Hepatocyte (in vitro differentiated cells): ENCODE measurements at places on chromosomes 2 and 18. TPM values are rescaled to one million over a fixed set of nuclear protein-coding genes. Genes with fewer than 3 reads are reported as not detected.

- DNase-seq: no peak
These were observed 834.4 kb upstream of the DDX18 start for GRCh38 chr2:116979916-116980764.

AOX1 gene
- total RNA-seq: 7.4 and 7.7 TPM in 2 replicates

- DNase-seq: peak; percentile 13
These were observed 2108.8 kb upstream of the PIK3C3 start for GRCh38 chr18:39846265-39846664.

DNA sequence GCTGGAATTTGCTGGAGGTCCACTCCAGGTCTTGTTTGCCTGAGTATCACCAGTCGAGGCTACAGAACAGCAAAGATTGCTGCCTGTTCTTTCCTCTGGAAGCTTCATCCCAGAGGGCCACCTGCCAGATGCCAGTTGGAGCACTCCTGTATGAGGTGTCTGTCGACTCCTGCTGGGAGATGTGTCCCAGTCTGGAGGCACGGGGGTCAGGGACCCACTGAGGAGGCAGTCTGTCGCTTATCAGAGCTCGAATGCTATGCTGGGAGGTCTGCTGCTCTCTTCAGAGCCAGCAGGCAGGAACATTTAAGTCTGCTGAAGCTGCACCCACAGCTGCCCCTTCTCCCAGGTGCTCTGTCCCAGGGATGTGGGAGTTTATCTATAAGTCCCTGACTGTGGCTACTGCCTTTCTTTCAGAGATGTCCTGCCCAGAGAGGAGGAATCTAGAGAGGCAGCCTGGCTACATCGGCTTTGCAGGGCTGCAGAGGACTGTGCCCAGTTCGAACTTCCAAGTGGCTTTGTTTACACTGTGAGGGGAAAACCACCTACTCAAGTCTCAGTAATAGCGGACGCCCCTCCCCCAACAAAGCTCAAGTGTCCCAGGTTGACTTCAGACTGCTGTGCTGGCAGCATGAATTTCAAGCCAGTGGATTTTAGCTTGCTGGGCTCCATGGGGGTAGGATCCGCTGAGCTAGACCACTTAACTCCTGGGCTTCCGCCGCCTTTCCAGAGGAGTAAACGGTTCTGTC lies 301.1 kb downstream of the ERBB4 start:
- DNase-seq: peak; percentile 17

DNA sequence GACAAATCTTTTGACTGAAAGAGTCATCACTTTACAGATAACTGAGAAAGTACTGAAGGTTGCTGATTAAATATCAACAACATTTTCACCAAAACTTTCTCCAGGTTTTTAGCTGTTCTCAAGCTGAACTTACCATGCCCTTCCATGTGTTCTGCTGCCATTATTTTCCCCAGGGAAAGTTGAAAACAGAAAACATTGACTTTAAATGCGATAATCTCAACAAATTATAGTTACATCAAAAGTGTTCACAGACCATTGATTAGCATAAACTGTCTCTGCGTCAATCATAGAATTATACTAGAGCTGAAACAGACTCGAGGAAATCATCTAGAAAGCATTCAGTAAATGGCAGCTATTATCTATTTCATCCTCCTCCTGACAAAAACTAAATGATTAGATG lies 51.4 kb downstream of the TRAPPC8 start:
- no peak for DNase-seq

DNA sequence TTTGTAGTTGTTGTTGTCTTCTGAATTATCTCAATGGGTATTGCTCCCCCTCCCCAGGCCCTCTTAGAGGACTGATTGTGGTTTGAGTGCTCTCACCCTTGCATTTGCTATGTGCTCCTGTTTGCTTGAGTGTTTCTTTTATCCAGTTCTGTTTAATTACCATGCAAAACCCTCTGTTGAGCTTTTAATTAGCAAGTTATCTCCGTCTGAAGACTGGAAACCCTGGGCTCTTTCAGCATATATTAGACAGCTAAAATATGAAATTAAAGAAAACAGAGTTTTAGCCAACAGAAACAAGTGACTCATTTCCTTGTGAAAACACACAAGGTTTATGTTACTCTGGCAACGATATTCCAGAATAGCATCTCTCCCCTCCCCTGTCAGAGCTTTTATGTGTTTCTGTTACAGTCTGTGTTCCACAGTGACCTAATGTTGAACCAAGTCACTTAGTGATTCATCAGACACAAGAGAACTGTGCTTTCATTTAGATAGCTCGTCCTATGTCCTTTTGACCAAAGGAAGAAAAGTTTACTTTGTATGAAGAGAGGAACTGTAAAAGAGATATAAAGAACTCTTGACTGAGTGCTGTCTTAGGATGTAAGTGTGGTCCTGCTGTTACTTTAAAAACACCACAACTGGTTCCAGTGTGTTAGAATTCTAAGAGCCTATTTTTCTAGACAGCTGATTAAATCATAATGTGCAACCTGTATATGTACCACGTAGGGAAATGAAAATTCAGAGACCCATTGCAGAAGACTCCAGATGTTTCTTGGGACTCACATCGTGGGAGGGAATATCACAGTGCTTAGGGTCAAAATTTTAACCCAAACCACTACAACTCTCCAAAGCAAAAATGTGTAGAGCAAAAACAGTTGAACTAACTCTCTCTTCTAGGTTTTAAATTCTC lies 172.8 kb upstream of the RBMS1 start:
- DNase-seq: peak; percentile 80

DNA sequence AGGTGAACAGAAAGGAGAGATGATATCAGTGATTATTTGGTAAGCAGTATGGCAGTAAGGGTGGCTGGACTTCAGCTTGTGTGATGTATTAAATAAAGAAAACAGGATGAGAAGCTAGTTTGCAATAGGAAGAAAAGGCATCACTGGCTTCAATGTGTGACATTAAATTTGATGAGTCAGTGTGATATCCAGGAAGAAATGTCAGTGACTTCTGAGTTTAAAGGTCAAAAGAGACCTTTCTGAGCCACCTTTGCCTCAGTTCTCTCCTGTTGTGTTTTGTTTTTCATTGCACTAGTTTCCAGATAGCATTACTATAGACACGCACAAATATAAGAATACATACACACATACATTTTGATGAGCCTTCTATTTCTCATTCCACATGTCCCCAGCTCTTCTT lies 105.6 kb downstream of the PIGN start:
- DNase-seq: no peak

- DNase-seq: no peak
These were observed 13.3 kb downstream of the NEU4 start for GRCh38 chr2:241822264-241822623.
